ENCODE measurements at places on chromosomes 4 and X. TPM values are rescaled to one million over a fixed set of nuclear protein-coding genes. Genes with fewer than 3 reads are reported as not detected.
A peak's percentile ranks its signal among the peaks of the same experiment; 100 is the strongest.

- no peaks in the 10 kb centered on the region for H3K27me3 ChIP-seq
- H3K4me3 ChIP-seq, result no peak overlapping the region
- H3K4me1 ChIP-seq, result no peaks in the 10 kb centered on the region
- H3K27ac ChIP-seq, result no peak overlapping the region
- DNase-seq, result no peak
Observed at GRCh38 chr4:174582463-174582862, 60.2 kb upstream of the HPGD start.

GRCh38 chr4:5798462-5798861 is 87.5 kb downstream of the EVC start:
- no peak overlapping the region for H3K27ac ChIP-seq
- H3K27me3 ChIP-seq, result no peaks in the 10 kb centered on the region
- no peak for DNase-seq
- peaks cover 46% of the 10 kb centered on the region for H3K36me3 ChIP-seq
- no peaks in the 10 kb centered on the region for H3K4me1 ChIP-seq
- no peak overlapping the region for H3K4me3 ChIP-seq

DNA sequence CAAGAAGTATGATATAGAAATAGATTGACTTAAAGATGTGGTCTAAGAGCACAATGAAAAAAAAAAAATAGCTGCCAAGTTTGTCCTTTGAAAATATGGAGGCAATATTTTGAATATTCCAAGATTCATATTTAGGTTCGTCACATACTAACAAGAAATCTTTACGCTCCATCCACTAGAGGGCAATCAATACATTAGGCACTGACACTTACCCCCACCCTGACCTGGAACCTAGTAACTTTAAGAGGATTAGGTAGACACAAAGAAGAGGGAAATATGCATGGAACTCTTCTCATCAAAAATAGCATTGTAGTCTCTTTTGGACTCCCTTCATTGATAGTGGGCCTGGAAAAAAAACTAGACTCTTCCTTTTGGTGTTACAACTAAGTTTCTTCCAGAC is 1108.1 kb downstream of the PCDH19 start:
- H3K4me1 ChIP-seq, result no peaks in the 10 kb centered on the region
- H3K4me3 ChIP-seq, result no peak overlapping the region
- DNase-seq, result no peak
- H3K36me3 ChIP-seq, result no peaks in the 10 kb centered on the region
- no peak overlapping the region for H3K27ac ChIP-seq
- no peaks in the 10 kb centered on the region for H3K27me3 ChIP-seq

GRCh38 chr4:13298655-13299054 is 185.5 kb downstream of the RAB28 start:
- H3K27ac ChIP-seq, result no peak overlapping the region
- H3K4me1 ChIP-seq, result peaks cover 2% of the 10 kb centered on the region
- no peaks in the 10 kb centered on the region for H3K27me3 ChIP-seq
- H3K36me3 ChIP-seq, result no peaks in the 10 kb centered on the region
- DNase-seq, result peak; percentile 70

DNA sequence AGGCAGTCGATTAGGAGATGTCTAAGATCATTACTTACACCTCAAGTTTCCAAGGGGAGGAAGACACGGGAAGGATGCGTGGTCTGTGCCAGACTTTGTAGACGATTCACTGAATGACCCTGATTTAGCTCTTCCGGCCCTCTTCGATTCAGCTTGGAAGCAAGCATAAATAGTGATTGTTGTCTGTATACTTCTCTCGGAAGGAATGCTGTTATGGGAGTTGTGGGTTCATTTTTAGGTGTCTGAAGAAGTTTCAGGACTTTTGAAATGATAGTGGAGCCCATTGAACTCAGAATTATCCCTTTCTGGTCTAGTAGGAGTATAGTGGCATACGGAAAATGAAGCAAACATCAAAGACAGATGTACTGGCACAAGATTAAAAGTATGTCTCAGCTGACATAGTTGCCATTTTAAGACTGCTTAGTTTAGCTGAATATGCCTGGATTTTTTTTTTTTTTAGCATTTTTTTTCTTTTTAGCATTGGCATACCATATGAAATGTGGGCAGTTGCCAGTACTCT is 1.0 kb upstream of the ANKRD17 start:
- H3K36me3 ChIP-seq, result no peaks in the 10 kb centered on the region
- no peaks in the 10 kb centered on the region for H3K27me3 ChIP-seq
- no peak for DNase-seq

GRCh38 chrX:153406903-153407302 is 4.4 kb upstream of the ZFP92 start:
- no peaks in the 10 kb centered on the region for H3K36me3 ChIP-seq
- H3K27me3 ChIP-seq, result no peaks in the 10 kb centered on the region
- H3K27ac ChIP-seq, result no peak overlapping the region
- no peaks in the 10 kb centered on the region for H3K4me1 ChIP-seq
- DNase-seq, result no peak

The F9 gene
- not detected for polyA plus RNA-seq
